KG1 (cell line): ENCODE measurements at places on chromosomes 7 and 10.

DNA sequence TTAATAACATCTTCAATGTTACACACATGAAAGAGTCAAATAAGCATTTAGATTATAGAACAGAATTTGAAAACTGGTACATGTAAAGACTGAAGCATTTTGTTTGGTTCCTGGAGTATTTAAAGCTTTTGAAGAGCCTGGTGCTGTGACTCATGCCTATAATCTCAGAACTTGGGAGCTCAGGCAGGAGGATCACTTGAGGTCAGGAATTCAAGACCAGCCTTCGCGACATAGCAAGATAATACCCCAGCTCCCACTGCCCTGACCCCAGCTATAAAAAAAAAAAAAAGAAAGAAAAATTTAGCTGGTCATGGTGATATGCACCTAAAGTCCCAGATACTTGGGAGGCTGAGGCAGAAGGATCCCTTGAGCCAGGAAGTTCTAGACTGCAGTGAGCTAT lies 87.8 kb downstream of the HDAC9 start:
- no peak for DNase-seq

DNA sequence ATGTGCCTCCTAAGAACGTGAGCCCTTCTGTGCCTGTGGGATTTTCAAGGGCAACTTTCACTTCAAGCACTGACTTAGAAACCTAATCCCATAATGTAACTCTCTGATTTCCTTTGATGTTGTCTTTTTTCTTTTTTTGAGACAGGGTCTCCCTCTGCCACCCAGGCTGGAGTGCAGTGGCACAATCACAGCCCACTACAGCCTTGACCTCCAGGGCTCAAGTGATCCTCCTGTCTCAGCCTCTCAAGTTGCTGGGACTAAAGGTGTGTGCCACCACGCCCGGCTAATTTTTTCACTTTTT lies 64.4 kb upstream of the GSDME start:
- DNase-seq: no peak

DNA sequence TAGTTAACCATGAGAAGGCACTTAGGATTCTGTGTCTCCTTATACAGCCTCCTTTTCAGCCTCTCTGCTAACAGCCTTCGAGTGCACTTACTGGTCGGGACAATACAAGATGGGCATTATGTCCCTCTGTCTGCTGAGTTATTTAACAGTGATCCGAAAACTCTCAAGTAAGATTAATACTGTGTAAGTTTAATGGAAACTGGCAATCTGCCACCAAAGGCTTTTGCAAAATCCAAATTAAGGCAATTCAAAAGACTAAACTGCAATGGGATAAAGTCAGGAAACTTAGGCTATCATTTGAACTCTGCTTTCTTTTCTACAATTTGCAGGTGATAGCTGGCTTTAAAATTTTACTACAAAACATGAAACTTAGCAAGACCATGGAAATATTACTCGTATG lies 477.8 kb downstream of the TFEC start:
- no peak for DNase-seq

DNA sequence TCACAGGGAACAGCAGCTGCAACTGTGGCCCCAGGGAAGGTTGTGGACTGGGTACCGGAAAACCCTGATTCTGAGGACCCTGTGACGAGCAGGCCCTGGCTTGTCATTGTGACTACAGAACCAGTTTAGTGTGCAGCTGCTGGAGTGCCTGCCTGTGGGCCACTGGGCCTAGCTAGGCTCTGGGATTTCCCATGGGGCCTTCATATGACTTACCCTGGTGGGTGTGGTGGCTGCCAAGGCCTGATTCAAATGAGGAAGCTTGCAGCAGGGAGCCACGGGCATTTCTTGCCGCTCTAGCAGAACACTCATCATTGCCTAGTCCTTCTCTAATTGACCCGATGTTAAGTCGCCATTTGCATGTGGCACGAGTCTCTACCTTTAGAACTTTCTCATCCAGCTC lies 14.7 kb upstream of the CAMK2G start:
- no peak for DNase-seq

- no peak for DNase-seq
Observed at GRCh38 chr7:134660242-134660785, 13.7 kb downstream of the BPGM start.

DNA sequence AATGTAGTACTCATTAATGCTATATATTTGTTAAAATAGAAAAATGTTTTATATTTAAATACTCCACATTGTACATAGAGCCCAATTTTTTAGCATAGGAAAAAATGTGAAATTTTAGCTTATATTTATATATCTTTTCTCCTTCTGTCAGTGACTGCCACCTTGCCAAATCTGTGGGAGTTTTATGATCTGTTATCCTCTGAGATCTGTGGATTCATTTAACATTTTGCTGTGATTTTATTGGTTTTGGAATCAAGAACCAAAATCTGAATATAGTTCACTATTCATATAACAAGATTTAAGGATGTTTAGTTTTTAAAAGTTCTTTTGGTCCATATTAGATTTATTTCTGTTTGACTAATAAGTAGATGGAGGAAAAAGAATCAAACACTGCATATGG lies 127.9 kb downstream of the PPP1R9A start:
- no peak for DNase-seq

DNA sequence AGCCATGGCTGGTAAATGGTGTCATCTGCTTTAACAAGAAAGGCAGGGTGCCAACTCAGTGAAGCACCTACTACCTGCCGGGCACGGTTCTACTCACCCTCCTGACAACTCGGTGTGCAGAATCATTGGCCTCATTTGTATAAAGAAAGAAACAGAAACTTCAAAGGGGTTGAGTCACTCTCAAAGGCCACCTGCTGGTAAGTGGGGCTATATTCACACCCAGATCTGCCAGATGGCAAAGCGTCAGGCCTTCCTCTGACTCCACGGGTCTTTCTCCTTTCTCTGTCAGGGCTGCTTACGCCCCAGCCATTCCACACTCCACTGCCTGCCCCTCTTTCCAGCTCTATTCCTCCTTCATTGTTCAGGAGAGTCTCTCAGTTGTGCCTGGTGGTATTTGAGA lies 309.2 kb downstream of the GFRA1 start:
- DNase-seq: no peak

DNA sequence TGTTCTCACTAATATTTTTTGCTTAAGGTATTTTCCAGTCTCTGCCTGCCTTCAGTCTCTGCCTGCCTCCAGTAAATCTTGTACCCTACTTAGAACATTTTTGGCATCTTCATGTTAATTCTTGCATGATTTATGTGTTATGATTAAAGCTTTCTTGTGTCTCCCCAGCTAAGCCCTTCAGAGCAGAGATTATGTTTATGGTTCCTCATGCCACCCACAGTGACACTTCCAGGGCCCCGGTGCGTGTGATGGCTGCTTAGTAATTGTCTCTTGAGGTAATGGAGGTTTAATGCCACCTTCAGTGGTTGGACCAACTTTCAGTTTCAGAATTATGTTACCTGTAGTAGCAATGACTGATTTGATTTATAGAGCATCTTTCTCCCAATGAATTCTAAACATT lies 70.6 kb upstream of the MET start:
- DNase-seq: no peak

DNA sequence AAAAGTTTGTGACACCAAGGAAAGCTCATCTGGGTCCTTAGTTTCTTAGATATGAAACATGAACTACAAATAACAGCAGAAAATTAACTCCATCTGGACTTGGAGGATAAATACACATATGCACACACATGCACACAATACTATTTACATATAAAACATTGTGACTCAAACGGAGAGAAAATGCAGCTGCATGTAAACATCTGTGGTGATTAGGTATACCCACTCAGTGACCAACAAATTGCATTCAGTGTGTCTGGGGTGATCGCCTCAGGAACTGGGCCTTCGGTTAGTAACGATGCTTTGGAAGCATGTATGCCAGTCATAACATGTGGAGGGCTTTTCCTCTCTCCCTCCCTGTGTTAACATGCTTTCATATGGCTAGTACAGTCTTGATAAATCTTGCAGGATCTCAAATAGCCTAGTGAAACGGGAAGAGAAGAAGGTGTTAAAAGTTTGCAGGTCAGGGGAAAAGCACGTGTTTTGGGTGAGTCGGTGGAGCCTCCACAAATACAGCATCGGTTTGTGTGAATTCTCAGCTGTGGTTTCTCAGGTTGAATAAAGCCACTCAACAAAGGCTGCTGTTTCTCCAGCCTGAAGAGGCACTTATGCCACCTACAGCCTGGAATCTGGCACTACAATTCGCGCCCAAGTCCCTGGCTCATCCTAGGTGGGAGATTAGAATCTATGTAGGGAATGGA lies 8.7 kb upstream of the GLRX3 start:
- DNase-seq: no peak

GRCh38 chr10:73019100-73019499 lies 64.5 kb upstream of the PLA2G12B start:
- no peak for DNase-seq

GRCh38 chr7:108190891-108191290 lies 60.7 kb upstream of the LAMB4 start:
- no peak for DNase-seq

- no peak for DNase-seq
Observed at GRCh38 chr10:72689660-72690059, 2.3 kb upstream of the MCU start.

DNA sequence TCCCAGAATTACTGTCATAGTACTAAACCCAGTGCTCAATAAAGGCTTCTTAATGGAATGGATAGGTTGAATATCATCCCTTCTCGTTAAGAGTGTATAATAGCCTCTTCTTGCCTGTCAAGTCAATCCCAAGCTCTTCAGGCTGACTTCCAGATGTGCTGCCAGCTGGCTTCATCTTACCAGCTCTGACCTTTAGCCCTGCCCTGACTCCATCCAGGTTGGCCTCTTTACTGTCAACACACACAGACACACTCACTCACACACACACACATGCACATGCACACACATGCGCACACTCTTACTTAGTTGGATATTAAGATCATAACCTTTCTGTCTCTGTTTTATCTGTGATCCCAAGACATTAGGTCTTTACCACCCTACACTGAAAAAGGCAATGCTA lies 49.1 kb downstream of the ASB4 start:
- no peak for DNase-seq

DNA sequence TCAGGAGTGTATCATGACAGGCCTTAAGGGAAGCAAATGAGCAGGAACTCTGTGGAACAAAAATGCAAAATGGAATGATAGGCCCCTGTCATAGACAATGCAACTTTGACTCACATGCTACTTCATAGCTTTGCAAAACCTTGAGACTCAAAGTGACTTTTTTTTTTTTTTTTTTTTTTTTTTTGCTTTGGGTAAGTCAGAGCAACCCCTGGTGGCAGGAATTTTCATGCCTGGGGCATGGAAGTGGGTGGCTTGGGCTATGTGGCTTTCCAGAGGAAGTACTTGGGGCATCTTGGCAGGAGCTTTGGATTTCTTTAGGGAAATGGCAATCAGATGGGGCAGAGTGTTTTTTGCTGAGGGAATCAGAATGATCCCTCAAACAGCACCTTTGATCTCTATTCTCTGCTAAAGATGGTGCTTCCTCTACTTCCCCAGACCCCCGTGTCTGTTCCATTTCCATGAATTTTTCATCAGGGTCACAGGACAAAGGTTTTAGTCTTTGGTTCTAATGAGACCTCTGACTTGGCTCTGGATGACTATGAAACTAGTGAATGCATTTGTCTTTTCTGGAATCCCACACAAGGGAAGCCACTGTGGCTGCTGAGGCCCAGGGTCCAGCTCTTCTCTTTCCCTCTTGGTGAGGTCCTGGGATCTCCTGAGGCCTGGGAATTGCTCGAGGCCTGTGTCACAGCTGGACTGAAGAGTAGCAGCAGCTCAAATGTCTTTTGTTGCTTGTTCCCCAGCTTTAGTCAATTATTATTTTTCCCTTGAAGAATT lies 62.8 kb downstream of the TACC2 start:
- DNase-seq: no peak

- DNase-seq: no peak
Observed at GRCh38 chr10:124239134-124239533, 145.7 kb upstream of the CHST15 start.

- DNase-seq: no peak
Observed at GRCh38 chr10:28305553-28305952, 2.7 kb upstream of the MPP7 start.

- DNase-seq: no peak
Observed at GRCh38 chr10:71088054-71088453, 124.3 kb upstream of the UNC5B start.

DNA sequence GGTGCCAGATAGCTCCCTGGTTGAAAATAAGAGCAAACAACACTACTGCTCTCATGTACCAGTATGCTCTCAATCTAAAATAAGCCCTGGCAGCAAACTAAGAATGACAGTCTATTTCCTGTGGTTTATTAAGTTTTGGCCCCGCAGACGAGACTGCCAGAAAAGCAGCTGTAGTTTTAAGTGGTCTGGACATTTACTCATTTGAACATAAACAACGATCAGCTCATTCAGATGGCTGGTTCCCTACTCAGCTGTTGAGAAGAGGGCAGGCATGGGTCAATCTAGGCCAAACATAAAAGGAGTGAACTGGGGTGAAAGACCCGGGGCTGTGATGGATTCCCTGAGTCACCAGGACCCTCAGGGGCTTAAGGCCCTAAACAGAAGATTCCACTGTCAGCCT lies 4.5 kb downstream of the TRIL start:
- DNase-seq: no peak

DNA sequence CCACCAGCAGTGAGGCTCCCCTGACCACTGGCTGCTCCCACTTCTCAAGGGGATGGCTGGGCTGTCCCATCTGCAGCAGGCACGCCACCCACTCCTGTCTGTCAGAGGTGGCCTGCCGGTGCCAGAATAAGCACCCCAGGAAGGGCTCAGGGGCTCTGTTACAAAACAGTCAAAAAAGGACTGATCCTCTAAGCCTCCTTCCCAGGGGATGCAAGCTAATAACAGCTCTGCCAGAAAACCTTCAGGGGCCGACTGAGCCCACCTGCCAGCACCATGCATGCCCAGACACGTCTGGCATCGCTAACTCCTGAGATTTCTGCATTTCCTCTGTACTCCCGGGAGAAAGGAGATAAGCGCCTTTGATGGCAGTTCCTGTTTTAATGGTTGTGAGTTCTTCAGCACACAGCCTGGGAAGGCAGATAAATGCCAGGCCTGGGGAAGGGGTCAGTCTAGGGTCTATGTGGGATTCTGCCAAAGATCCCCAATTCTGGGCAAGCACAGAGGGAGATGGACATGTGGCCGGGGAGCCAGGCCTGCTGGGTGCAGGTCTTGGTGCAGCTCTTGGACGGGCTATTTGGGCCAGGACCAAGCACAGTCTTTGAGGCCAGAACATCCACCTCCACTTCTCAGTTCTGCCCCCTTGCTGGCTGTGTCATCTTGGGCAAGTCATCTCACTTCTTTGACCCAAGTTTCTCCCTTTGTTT lies 128.4 kb downstream of the ARHGAP22 start:
- DNase-seq: no peak

- DNase-seq: no peak
Observed at GRCh38 chr7:2068693-2069471, 163.9 kb downstream of the MAD1L1 start.

GRCh38 chr10:97129666-97130065 lies 56.1 kb downstream of the SLIT1 start:
- DNase-seq: no peak

DNA sequence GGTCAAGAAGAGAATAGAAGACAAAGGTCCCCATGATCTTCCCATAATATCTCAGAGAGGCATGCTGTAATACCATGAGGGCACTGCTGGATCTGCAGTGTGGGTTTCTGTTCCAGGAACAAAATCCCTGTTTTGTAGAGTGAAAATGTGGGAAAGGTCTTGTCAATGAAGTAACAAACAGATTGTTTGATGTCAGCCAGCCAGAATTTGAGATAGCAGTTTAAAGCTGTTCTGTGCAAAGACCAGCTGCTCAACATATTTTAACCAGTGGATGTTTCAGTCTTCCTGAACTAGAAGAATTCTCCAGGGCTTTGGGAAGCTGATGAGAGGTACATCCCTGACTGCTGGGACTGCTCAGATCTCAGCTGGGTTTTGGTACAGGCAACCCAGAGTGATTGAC lies 1012.5 kb downstream of the DNAJB9 start:
- DNase-seq: no peak
